ENCODE measurements at places on chromosomes 1 and 21.

GRCh38 chr1:183034682-183035081 is 11.5 kb downstream of the LAMC1 start:
- DNase-seq = no peak

GRCh38 chr1:181011301-181012202 is 11.1 kb downstream of the STX6 start:
- DNase-seq = no peak

- peak; percentile 91 for DNase-seq
Measured at GRCh38 chr1:221742555-221743415, 896 bp upstream of the DUSP10 start.

DNA sequence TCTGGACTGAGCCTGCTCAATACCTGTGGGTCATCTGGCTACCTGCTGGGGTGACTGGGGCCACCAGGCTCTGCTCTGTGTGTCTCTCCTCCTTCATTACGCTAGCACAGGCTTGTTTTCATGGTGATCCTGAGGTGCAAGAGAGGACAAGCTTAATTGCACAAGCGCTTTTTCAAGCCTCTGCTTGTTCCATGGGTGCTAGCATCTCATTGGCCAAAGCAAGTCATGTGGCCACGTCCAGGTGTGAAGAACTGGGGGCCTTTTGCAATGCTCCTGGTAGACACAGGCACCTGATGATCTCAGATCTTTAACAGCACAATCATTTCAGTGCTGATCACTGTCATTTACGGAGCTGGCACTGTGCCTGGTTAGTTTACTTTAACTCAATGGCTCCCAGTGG is 114.6 kb downstream of the KAZN start:
- DNase-seq = no peak

DNA sequence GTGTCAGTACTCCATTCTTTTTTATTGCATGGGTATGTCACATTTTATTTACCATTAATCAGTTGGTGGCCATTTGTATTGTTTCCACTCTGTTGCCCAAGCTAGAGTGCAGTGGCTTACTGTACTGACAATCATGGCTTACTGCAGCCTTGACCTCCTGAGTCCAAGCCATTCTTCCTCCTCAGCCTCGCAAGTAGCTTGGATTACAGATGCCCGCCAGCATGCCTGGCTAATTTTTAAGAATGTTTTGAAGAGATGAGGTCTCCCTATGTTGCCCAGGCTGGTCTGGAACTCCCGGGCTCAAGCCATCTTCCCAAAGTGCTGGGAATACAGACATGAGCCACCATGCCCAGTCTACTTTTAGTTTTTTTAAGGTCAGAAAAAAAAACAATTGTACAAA is 813 bp upstream of the SFT2D2 start:
- no peak for DNase-seq

DNA sequence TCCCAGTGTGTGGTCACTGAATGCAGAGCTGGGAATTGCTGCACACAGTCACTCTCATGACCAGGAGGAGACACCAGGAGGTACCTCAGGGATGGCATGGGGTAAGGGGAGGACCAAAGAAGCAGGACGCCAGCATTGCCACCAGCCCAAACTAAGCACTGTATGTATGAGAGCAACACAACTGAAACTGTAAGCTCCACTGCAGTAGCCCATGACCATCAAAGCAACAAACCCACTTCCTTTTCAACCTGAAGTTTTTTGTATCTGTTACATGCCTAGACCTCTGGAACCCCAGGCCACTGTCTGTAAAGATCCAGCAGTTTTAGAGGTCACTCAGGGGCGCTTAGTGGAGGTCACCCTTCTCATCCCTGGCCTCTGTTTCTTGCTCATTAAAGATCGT is 164.3 kb downstream of the SETD4 start:
- DNase-seq = no peak

DNA sequence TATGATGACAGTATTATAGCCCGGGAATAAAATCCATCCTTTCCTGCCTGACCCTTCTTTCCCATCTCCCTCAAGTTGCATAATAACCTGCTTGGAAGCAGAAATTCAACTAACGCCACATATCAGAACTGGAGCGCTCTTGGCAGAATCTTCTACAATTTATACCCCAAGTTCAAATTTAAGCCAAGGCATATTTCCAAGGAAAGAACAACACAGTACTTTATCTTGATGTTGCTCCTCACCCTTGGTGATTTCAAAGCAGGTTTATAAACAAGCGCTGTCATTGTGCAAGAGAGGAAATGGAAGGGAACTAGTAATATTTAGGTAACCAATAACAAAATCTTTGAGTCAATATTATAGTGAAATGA is 38.0 kb upstream of the PTGFRN start:
- no peak for DNase-seq

- DNase-seq = peak; percentile 44
Measured at GRCh38 chr1:22038036-22038435, 14.5 kb upstream of the CDC42 start.

GRCh38 chr1:153790966-153791647 is 15.9 kb downstream of the SLC27A3 start:
- peak; percentile 90 for DNase-seq

GRCh38 chr21:20459838-20460237 is 538.4 kb upstream of the NCAM2 start:
- DNase-seq = no peak

- peak; percentile 34 for DNase-seq
Measured at GRCh38 chr21:15659753-15660422, 69.9 kb upstream of the USP25 start.

- DNase-seq = no peak
Measured at GRCh38 chr21:27719226-27719625, 752.3 kb upstream of the ADAMTS5 start.

- no peak for DNase-seq
Measured at GRCh38 chr1:19011845-19012231, 55.4 kb upstream of the IFFO2 start.

GRCh38 chr1:200911361-200911760 is 16.7 kb downstream of the INAVA start:
- DNase-seq = no peak

- peak; percentile 39 for DNase-seq
Measured at GRCh38 chr1:165116732-165117131, 239.8 kb downstream of the LMX1A start.

DNA sequence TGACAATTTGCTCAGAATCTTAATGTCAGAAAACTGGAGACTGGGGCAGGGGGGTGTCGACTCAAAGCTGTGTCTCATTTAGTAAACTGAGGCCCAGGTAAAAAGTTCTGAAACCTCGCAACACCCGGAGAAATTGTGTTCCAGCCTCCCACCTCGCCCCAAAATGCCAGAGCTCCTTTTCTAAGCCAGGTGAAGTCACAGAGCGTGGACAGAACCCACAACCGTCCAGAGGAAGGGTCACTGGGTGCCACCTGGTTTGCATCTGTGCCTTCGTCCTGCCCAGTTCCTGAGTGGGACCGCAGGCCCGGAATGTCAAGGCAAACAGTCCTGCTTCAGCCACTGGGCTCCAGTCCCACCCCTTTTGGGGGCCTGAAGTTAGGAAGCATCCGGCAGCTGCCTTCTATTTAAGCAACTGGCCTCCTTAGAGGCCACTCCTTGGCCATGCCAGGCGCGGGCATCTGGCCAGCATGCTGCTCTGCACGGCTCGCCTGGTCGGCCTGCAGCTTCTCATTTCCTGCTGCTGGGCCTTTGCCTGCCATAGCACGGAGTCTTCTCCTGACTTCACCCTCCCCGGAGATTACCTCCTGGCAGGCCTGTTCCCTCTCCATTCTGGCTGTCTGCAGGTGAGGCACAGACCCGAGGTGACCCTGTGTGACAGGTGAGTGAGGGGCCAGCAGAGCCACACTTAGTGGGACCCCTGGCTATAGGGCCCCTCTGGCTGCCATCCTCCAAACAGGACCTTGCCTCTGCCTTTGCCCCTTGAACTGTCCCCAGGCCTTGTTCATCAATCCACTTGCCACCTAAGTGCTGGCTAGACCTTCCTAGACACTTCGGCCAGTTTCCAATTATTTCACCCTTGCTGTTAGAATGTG is at the start of gene TAS1R1:
Gene TAS1R1, plus strand, starts transcription at position 401 of the 872 bp plus-strand sequence. Its CDS starts 67 bp downstream, at position 468.
- peak; percentile 72 for DNase-seq

DNA sequence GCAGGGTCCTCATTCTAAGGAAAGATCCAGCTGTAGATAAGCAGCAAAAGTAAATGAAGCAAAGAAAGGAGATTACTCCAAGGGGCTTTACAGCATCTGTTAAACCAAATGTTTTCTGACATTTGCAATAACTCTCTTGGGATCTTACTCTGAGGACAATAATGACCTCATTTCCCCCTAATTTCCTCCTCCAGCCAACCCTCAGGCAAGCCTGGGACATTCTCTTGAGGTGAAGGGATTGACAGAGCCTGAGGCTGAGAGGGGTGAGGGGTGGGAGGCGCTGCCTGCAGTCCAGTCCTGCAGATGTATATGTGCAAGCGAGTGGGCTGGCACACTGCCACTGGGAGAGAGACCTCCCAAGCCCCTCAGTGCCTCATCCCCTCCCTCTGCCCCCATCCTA is 40.5 kb upstream of the NEK2 start:
- no peak for DNase-seq

DNA sequence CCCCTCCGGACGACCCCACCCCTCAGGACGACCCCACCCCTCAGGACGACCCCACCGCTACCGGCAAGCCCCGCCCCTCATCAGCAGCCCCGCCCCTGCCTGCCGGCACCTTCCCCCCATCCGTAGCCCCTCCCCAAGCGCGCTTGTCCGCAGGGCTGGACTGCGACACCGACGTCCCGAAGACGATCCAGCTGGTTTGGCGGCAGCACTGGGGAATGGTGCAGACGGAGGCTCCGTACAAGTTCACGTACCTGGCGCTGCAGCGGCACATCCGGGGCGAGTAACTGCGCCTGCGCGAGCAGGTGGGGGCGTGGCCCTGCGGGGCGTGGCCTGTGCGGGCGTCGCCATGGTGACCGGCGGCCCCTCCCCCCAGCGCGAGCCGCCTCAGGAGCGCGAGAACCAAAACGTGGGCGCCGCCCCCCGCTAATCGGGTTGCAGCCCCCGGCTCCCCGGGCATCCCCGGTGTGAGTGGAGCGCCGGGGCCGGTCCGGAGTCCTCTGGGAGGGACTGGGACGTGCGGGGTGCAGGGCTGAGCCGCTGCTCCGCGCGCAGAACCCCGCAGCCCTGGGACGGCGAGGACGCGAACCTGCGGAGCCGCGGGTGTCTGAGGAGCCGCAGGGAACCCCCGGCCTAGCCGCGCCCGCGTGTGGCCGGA is 4.9 kb downstream of the RNF223 start:
- no peak for DNase-seq

DNA sequence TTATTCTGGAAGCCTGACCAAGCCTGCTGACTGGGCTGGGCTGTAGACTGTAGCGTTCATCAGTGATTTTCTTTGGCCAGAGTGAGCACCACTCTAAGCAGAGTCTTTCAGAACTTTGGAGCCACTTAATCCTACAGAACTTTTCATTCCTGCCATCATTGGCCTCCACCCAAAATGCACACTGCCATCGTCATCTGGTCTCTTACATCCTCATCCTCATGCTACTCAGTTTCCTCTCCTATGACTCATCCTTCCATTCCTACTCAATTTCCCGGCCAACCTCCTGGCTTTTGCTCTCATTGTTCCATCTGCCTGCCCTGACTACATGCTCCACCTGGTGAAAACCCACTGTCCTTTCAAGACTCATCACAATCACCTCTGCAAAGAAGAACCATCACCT is 233.8 kb upstream of the USP25 start:
- peak; percentile 54 for DNase-seq

GRCh38 chr1:35500439-35500838 is 56.8 kb downstream of the KIAA0319L start:
- DNase-seq = no peak

DNA sequence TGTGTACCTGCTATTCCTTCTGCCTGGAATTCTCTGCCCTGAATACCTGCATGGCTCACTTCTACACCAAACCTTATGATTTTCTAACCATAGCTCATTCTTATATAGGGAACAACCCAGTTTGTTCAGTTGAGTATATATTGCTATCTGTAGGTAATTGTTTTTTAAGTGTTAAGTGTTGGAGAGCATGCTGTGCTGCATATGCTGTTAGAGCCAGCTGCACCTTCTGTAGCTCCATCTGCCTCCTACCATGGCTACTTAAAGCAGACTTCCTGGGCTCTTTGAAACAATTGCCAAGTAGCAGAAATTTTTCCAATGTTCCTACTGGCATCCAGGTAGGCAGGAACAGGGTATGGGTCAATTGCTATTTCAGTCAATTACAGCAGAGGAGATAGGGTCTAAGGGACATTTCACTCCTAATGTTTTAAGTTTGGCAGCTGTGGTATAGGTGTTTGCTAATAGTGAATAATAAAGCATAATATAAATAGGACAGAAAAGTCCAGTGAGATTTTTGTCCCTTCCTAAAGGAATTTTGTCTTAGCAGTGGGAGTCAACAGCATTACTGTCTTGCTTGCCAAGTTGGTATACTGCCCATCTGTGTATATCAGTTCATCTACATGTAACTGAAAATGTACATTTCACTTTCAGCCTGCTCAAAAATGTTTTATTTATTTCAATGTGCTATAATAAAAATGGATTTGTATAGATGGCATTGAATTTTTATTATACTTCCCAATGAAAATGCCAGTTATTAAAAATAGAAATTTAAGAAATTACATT is 34.0 kb upstream of the C1orf115 start:
- DNase-seq = no peak

DNA sequence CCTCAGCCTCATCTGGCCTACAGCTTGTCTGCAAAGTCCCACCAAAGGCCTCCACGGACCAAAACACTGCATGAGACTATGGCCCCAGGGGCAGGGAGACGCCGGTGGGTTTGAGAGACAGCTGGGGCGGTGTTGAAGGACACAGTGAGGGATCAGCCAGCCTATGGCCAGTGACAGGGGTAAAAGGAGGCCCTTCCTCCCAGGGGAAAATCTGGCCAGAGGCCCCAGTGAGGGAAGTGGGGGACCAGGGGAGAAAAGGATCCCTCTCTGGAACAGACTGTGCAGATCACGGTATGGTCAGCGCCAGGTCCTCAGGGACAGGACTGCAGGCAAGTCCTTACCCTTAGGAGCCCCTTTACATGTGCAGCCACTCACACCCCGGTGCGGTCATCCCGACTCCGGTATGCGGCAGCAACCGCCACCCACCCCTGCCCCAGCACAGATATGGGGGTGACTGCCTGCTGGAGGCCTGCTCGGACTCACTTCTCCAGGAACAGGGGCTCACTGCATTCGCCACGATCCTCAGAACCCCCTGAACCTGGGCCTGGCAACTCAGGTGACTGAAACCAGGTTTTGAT is 1.3 kb downstream of the CERS2 start:
- no peak for DNase-seq

Measured in LHCN-M2 (cell line).